ENCODE measurements at places on chromosomes 13 and 19.
A peak's percentile ranks its signal among the peaks of the same experiment; 100 is the strongest.

- DNase-seq, result no peak
These were observed 82.5 kb upstream of the TM9SF2 start for GRCh38 chr13:99418843-99419140.

GRCh38 chr13:35987572-35988513 lies 143.3 kb downstream of the DCLK1 start:
- no peak for DNase-seq

- DNase-seq, result no peak
These were observed 72.7 kb downstream of the DNAJC15 start for GRCh38 chr13:43095771-43096719.

DNA sequence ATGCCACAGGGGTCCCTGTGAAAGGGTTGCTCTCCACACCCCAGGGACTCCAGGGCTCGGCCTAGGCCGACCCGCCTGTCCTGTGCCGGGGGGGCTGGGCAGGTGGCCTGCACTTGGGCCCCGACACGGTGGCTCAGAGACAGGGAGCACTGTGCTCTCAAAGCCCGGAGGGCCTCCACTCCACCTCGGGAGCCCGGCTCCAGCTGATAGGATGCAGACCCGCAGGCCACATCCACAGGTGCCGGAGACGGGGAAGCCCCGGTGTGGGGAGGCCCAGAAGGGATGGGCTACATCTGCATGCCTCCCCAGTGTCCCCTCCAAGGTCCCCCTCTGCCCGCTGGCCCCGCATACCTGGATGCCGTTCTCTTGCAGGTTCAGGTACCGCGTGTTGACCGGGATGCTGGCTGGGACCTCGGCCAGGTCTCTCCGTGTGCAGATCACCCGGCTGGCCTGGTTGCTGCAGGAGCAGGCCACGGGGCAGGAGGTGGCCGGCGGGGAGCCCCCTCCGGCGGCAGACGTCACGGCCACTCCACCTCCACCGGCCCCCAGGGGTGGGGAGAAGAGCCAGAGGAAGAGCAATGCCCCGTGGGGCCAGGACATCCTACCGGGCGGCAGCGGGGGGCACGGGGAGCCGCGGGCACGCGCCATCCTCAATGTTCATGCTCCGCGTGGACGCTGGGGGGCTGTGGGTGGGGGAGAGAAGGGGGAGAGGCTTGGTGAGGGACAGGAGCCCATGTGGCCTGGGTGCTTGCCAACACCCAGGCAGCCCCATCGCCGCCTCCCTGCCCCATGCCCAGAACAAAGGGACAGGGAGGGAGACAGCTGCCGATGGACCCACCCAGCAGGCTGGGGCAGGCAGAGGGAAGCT lies 19.8 kb downstream of the LRRC4B start:
- no peak for DNase-seq

DNA sequence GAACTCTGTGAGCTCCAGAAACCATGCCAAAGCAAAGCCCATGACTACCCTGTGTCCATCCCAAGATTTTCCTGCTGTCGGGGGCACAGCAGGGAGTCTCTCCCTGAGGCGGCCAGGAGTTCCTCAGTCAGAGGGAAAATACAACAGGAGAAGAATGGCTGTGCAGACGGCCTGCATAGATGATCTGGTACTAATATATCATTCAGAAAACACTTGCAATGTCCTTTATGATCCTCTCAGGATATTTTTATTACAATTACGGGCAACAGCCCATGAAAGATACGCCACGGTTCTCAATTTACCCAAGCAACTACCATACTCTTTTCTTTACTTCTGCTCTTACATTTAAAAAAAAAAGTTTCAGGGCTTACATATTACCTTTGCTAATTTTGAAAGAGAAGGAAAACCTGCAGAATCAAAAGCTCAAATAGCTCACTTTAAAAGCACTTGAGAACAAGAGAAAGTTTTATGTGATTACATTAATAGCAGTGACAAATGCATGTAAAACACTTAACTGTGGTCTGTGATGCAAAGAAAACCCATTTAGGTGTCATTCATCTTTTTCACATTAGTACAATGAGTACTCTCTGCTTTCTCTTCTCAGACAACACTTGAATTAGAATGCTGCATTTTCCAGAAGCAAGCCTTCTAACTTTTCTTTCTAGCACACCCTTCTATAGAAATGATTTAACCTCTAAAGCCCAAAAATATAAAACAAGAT lies 460.8 kb downstream of the KLF5 start:
- DNase-seq, result no peak

DNA sequence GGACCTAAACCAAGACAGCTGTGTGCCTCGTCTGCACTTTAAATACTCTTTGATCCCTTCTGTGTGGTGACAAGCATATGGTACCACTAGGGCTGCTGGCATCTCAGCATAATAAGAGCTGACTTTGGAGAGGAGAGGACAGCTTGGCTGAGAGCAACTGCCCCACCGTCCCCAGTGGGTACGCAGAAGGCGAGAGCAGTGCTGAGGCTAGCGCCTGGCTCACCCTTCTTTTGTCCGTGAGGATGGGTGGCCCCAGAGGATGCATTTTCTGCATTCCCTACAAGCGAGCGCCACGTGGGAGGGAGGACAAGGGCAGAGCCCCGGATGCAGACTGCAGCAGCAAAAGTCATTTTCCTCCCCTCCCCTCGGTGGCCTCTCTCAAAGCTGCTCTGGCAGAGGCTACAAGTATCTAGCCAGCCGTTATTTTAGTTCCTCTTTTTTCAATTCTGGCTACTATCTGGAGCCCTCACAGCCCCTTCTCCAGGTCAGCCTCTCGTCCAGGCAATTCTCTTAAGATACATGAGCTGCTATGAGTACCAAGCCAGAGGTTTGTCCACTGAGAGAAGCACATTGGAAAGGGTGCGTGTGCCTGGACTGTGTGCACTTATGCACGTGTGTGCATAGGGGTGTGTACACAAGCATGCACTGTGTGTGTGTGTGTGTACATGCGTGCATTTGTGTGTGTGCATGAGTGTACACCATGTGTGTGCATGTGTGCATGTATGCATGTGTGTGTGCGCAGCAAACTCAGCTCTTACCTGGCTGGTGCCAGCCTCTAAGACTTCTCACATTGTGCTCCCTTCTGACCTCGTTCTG lies 51.3 kb downstream of the RAB20 start:
- DNase-seq, result no peak

GRCh38 chr13:112647256-112647655 lies 42.6 kb upstream of the ATP11A start:
- DNase-seq, result no peak

- no peak for DNase-seq
These were observed 670 bp downstream of the BSPH1 start for GRCh38 chr19:47991191-47991808.

GRCh38 chr13:45833242-45833641 lies 18.3 kb downstream of the SIAH3 start:
- DNase-seq, result no peak

GRCh38 chr13:80830431-80830830 lies 489.5 kb upstream of the SPRY2 start:
- no peak for DNase-seq

DNA sequence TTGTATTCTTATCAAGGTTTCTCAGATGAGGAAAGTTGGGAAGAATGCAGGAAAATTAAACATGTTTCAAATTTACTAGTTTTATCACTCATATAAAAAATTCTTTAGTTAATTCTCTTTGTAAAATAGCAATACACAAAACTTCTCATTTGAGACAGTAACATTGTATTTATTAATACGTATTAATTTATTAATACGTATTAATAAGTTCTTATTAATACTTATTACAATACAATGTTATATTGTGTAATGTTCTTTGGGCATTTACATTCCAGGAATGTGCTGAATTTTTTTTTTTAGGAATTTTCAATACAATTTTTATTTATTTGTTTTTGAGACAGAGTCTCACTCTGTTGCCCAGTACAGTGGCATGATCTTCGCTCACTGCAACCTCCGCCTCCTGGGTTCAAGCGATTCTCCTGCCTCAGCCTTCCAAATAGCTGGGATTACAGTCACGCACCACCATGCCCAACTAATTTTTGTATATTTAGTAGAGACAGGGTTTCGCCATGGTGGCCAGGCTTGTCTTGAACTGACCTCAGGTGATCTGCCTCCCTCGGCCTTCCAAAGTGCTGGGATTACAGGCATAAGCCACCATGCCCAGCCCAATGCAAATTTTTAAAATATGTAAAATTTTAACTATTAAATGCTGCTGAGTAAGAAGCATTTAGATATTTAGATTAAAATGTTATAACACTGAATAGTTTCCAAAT lies 31.6 kb downstream of the MBNL2 start:
- DNase-seq, result no peak

- no peak for DNase-seq
These were observed 9.9 kb downstream of the LRFN1 start for GRCh38 chr19:39310558-39311311.

- no peak for DNase-seq
These were observed 385.4 kb upstream of the SLC10A2 start for GRCh38 chr13:103451656-103452055.

GRCh38 chr19:18274781-18275356 lies 617 bp upstream of the IQCN start:
- DNase-seq, result peak; percentile 58

GRCh38 chr19:3184847-3185460 lies 776 bp upstream of the NCLN start:
- DNase-seq, result peak; percentile 28

DNA sequence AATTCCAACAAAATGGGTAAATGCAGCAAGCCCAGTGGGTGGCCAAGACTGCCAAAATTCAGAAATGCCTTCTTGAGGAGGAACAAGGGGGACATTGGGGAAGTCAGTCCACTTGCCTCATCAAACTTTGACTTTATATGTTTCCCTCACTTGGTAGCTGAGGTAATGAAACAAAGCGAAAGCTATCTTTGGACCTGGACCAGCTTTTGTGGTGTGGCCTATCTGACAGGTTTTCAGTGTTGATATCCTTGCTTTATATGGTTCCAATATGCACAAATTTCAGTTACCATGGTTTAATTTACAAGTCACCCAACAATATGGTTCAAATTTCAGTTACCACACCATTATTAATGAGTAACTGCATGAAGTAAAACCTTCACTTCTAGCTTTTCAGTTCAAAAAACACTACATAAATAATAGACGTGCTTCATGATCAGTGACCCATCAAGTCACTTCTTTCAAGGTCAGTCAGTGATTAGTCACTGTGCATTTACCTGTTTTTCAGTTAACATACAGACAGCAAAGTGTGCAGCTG lies 17.7 kb upstream of the POU4F1 start:
- DNase-seq, result no peak

GRCh38 chr19:46299004-46299509 lies 2.2 kb downstream of the HIF3A start:
- peak; percentile 93 for DNase-seq

DNA sequence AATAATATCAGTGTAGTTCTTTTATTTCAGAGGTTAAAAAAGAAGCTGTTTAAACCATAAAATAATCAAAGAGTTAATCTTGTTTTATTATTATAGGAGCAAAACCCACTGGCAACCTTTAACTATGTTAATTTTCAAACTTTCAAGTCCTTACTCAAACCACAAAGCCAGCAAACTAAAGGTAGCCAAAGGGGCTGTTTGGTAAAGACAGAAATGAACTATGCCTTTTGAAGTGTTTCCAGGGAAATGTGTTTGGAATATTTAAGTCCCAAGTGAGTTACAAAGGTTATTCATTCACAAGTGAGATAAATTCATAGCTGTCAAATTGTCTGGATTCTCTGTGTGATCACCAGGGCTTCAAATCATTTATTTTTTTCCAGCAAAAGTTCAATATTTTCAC lies 264.7 kb downstream of the MZT1 start:
- no peak for DNase-seq

DNA sequence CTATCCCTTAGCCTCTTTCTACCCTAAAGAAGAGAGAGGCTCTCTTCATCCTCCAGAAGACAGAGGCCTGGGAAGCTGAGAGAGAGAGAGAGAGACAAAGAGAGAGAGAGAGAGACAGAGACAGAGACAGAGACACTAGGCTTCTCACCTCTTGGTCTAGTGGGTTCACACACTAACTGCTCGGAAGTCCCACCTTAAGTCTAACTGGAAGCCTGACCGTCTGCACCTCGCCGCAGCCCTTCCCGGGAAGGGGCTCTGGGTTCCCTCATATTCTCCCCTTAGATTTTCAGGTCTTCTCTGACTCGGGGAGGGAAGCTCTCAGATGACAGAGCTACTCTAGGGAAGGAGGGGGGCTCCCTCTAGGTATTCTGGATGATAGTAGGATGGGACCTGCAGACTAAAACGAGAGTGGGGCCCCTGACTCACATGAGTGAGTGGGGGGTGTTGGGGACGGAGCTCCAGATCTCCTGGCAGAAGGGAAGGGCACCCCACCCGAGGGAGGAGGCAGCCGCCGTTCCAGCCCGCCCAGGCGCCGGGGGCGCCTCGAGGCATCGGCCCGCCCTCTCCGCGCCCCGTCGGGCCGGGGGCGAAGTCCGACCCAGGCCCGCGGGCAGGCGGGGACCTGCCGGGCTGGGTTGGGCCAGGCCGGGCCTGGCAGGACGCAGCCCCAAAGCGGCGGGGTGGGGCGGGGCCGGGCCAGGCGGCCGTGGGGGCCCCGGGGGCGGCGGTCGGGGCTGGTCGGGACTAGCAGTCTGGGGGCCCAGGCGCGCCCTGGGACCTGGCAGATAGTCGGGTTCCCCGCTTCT lies 2.0 kb upstream of the JUNB start:
- DNase-seq, result no peak

GRCh38 chr19:14375055-14375581 lies 6.1 kb upstream of the ADGRE5 start:
- no peak for DNase-seq

DNA sequence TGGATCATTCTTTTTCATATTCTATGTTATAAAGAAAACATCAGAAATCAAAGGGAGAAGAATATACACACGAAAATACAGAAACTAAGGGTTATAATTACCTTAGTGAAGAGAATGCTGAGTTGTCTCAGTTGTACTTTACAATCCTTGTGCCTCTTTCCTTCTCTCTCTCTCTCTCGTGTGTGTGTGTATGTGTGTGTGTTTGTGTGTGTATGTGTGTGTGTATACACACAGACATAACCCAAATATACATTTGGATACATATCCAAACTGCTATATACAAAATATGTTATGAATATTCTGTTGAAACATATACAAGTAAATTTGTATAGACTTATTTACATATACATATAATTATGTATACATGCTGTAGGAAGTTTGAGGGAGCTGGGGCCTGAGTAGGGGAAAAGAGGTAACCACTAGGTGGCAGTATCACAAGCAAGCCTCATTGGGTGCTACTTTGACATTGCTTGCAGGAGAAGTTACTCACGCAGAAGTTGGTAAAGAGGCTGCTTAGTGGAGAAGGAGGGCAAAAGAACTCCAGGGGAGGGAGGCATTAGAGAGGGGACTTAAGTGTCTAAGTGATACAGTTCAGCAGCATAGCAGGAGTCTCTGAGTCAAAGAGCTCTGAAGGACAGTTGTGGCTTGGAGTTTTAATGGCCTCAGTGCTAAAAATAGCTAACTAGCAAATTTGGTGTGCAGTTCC lies 465.1 kb upstream of the PCDH20 start:
- no peak for DNase-seq

- DNase-seq, result no peak
These were observed 38.3 kb upstream of the HMGB1 start for GRCh38 chr13:30504081-30504480.

- no peak for DNase-seq
These were observed 56.8 kb downstream of the SLC7A1 start for GRCh38 chr13:29538652-29539040.

- no peak for DNase-seq
These were observed 121.6 kb upstream of the SPATA13 start for GRCh38 chr13:24038841-24039330.
